ENCODE measurements at places on chromosomes 7 and 10.

DNA sequence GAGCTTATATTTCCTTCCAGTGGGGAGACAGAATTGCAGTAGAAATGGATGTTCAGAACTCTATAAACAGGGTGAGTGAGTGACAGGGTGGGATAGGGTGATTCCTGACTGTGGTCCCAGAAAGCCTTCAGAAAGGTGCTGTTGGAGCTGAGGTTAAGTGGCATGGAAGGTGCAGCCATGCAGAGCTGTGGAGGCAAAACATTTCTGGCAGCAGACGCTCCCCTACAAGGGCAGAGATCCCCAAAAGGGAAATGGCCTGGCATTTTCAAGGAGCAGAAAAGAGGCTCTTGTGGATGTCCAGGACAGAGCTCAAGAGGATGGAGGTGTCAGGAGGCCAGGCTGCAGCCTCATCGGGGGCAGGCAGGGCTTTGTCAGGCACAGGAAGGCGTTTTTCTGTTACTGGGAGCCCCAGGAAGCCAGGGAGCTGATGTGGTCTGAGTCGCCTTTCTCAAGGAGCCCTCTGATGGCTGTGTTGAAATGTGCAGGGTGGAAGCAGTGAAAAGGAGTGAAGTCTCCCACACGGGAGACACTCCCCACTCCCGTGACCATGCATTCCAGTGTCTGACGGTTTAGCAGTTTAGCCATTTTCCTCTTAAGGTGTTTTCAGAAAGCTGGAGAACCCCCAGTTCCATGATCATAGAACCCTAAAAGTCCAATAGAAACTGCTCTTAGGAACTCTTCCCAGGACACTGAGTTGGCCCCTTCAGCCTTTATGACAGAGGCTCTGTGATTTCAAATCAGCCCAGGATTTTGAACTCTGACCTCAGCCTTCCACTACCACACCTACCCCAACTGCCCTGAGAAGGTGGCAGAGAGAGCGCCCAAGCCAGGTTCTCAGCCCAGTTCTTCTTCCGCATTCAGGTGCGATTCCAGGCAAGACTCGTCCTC, 96.2 kb downstream of the C10orf105 start:
- no peak for DNase-seq

- DNase-seq: no peak
Measured at GRCh38 chr7:18125476-18125875, 97.8 kb upstream of the PRPS1L1 start.

GRCh38 chr10:4748491-4749270, 77.3 kb upstream of the AKR1E2 start:
- no peak for DNase-seq

DNA sequence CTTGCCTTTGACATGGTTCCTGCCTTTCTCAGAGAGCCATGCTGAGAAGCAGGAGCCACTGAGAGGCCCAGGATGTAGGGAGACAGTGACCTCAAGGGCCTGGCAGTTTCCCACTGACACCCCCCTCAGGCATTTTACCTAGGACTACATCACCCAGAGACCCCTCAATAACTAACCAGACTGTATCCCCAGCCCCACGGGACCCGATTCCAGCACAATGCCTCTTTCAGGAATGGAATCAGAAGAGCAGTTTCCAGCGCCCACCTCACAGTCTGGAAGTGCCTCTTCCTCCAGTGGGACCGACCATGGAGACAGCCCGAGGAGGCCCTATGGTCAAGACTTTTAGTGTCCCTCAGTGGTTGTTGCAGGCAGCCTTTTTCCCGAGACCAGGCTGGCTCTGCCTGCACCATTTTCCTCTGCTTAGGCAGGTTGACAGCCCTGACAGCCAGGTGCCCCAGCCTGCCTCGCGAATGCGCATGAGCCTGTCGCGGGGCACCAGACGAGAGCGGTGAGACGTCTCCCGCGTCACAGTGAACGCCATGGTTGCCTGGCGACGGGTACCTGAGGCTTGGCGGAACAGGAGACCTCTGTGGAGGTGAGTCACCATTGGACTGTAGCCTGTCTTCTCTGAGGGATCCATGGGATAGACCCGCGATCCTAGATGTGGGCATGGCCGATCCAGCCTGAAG, 28.4 kb upstream of the ZNF273 start:
- no peak for DNase-seq

DNA sequence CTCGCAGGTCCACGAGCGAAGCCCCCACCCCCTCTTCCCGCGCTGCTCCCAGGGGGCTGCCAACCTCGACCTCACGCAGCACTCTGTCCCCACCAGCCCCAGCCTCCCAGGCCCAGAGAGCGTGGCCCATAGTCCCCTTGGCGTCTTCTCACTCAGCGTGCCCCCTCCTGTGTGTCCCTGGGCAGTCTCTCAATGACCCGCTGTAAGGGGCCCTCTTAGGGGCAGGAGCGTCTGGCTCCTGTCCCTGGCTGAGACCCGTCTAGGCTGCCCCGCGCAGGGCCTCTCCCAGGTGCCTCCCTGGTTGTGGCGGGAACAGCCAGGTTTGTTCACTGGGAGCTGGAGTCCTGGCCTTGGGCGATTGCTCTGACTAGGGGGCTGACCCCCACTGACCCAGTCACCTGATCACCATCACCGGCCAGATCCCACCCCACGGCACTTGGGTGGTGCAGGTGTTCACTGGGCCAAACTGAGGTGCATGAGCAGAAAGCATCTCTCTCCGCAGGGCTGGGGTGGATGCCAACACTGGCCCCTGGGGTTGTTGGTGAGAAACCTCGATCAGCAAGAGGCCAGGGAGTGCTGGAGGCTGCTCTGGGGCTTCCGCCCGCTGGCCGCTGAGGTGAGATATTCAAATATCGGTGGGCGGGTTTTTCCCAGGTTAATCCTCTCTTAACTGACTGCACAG, 12.6 kb upstream of the WDFY4 start:
- peak; percentile 59 for DNase-seq

GRCh38 chr10:77667426-77668324, 30.1 kb upstream of the KCNMA1 start:
- no peak for DNase-seq

- no peak for DNase-seq
Measured at GRCh38 chr10:103929381-103929921, 11.5 kb upstream of the STN1 start.

DNA sequence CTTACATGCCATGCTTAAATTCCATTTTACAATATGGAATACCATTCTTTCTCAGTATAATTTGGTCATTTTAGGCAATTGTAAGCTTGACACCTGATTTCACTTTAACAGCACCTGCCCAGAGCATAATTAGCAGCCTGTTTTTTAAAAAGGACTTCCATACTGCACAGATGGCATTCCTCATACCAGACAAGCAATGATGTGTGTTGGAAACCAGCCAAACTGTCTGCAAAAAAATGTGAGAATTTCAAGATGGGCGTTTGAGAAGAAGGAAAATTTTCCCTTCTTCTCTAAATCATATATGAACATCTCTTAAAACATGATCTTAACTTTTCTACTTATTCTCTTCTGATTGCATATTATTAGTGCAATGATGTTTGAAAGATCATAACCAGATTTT, 40.4 kb upstream of the AGMO start:
- no peak for DNase-seq

DNA sequence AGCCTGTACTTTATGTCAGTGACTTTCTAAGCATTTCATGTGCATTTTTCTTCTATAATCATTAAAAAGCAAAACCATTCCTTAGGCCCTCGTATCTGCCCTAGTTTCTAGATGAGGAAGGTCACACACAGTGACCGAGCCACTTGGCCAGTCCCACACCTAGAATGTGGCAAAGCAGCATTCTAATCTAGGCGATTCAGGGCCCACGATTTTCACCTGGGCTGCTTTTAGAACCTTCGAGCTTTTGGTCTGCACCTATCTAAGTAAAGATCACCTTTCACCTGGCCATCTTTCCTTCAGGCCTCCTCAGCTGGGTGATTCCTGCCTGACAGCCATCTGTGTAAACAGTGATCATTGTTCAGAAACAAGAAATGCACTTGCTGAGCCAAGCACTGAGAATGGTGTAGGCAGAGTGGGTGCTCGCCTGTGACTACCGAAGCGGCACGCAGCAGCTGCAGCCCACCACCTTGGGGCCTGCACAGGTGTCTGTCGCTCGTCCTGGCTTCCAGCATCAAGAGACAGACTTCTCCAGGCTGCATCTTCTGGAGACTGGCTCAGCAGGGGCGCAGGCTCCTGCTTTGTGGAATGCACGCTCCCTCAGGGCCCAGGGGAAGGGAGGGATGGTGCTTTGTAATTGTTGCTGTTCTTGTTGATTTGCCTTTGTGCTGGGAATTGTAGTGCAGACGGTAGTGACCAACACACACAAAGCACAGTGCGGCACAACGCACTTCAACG, 149.0 kb upstream of the INSYN2A start:
- no peak for DNase-seq

- no peak for DNase-seq
Measured at GRCh38 chr10:88110822-88111221, 247.4 kb downstream of the PTEN start.

GRCh38 chr10:87092376-87092860, 2.2 kb downstream of the GLUD1 start:
- DNase-seq: no peak

Measured in naive thymus-derived CD8-positive, alpha-beta T cell (primary cell).